ENCODE measurements at places on chromosomes 13 and 19.

GRCh38 chr13:56736966-56737365 is 403.8 kb upstream of the PRR20A start:
- DNase-seq, result no peak

DNA sequence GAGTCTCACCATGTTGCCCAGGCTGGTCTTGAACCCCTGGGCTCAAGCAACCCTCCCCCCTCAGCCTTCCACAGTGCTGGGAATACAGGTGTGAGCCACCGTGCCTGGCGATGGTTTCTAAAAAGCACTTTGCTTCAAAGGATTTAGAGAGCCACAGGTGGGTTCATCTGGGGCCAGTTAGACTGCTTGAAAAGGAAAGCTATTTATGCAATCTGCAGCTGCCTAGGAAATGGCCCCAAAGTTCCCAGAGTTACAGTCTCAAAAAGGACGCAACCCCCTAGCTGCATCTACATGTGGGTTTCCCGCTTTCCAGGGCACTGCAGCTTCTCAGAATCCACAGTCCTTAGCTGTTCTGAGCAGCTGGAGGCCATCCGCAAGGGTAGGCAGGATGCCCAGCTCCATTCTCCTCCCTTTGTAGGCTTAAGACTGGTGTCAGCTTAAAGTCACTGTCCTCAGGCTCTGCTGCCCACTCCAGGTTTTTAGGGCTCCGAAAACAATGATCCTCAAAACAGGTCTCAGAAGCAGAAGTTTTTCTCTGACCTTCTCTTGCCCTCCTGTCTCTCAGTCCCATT is 41.4 kb downstream of the ZNF823 start:
- DNase-seq, result no peak

DNA sequence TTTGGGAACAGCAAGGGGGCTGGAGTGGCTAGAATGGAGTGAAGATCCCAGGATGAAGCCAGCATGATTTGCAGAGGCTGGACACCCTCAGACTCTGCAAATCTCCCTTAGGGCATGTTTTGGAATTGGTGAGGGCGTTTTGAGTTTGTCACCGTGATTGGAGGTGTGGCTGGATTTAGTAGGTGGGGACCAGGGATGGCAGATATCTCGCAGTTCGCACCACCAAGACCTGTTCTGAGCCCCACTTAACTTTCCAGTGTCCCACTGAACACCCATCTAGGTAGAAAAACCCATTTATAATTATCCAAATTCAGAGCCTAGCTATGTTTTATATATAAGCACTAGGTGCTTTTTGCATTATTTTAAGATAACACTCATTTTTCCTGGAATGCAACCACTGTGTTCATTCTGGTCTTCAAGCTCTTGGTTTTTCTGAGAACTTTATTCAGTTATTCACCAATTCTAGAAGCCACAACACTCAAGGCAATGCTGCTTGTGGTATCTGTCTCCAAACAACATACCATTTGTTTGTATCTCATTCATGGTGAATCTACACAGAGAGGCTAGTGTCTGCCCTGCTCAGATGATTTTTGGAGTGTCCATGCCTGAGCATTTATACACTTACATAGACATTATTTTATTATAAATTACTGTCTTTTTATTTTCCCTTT is 3.0 kb upstream of the NANOS2 start:
- no peak for DNase-seq

GRCh38 chr13:77904031-77904430 is 14.6 kb downstream of the EDNRB start:
- no peak for DNase-seq

DNA sequence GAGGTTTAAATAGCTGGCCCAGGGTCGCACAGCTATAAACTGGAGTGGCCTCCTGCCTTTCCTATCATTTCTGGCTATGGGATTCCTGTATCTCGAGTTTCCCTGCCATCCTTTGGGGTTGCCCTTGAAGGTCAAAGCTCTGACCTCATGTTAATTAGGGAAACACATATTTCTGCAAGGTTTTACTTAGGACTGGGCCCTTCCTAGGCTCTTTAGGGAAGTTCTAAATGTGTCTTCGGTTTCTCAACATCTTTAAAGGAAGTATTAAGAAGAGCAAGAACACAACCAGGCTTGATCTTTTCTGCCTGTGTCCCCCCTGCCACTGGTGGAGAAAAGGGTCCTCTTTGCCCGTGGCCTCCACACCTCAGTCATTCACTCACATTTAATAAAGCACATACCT is 10.8 kb downstream of the LCP1 start:
- DNase-seq, result no peak

DNA sequence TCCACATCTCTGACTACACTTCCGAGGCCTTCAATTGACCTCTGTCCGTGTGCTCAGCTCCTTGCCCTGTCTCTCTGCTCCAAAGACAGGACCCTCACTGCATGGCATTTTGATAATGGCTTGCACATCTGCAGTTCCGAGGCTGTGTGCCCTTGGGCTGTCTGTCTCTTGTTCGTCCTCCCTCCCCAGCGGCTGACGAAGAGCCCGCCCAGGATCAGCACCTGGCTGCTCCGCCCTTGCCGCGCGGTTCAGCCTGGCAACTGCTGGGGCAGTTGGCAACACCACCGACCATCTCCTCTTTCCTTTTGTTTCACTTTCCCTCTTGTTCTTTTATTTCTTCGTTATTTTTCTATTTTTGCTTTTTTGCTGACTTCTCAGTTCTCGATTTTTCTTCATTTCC is 270.4 kb downstream of the TEX29 start:
- no peak for DNase-seq

- no peak for DNase-seq
Observed at GRCh38 chr13:96490496-96490989, 400.6 kb downstream of the HS6ST3 start.

DNA sequence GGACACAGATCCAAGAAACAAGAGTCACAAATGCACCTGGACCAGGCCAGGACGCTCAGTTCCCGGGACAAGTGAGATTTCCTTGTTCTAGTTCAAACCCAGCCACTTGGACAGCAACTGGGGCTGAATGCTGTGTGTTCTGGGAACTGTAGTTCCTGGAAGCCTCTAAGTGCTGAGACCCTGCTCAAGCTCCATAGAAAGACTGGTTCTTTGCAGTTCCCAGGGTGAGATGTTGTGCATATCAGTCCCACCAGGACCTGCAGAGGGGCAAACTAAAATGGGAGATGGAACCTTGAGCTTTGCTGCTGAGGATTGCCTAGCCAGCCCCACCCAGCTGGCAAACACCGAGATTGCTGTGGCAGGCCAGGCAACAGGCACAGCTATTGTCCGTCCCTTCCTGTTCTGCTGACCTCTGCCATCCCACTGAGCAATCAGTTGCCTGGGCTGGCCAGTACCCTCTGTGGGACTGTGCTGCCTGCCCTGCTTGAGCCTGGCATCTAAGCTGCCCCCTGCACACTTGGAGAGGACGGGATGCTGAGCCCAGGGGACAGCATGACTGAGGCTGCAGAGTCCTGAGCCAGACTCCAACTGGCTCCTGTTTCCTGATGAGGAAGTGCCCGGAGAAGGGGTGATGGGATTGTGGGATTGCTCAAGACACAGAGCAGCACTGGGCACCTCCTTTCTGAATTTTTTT is 1.4 kb upstream of the GIPC1 start:
- no peak for DNase-seq
